H1 (cell line): ENCODE measurements at places on chromosomes 6 and 20. TPM values are rescaled to one million over a fixed set of nuclear protein-coding genes. Genes with fewer than 3 reads are reported as not detected.

- DNase-seq, result no peak
Measured at GRCh38 chr6:73873081-73873480, 177.1 kb downstream of the CD109 start.

ELOVL2 gene
- total RNA-seq, result 0.69 and 0.89 TPM in 2 replicates

- DNase-seq, result no peak
Measured at GRCh38 chr6:30682143-30683117, 4.0 kb downstream of the PPP1R18 start.

GRCh38 chr20:15162079-15162647 is 824.8 kb upstream of the FLRT3 start:
- no peak for DNase-seq

C4B gene
- total RNA-seq, result 1.5 and 3.5 TPM in 2 replicates

PRPH2 gene
- 0.61 and 0.65 TPM in 2 replicates for total RNA-seq

DNA sequence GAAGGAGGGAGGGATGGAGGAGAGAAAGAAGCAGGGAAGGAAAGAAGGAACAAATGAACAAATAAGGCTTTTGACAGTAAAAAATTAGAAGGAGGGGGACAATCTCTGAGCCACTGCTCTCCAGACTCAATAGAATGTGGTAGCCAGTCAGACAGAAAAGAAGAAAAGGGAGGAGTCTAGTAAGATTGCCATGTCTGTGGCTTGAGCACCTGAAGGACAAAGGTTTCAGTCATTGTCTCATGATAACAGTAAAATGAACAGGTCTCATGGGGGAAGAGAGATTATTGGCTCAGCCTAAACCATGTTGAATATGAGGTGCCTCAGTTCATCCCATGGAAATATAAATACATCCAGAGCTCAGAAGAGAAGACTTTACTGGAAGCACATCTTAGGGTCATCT is 14.0 kb upstream of the LOC128125822 start:
- DNase-seq, result no peak

SPATA25 gene
- 2.5 and 3.0 TPM in 2 replicates for total RNA-seq

- no peak for DNase-seq
Measured at GRCh38 chr6:167904791-167905190, 78.1 kb downstream of the AFDN start.

ANKRD6 gene
- total RNA-seq, result 11.0 and 12.8 TPM in 2 replicates

GRCh38 chr6:81575442-81575841 is 177.0 kb downstream of the TENT5A start:
- DNase-seq, result no peak

C6orf163 gene
- total RNA-seq, result 0.90 and 1.5 TPM in 2 replicates

HLA-DQA2 gene
- not detected in 2 replicates for total RNA-seq

GRCh38 chr6:28597217-28597835 is 71.6 kb downstream of the GPX5 start:
- no peak for DNase-seq

GRCh38 chr6:104789770-104790190 is 69.9 kb downstream of the HACE1 start:
- DNase-seq, result no peak

XKR7 gene
- 1.8 and 2.4 TPM in 2 replicates for total RNA-seq
